ENCODE measurements at places on chromosomes 4 and X.

GRCh38 chr4:82833696-82834313 lies 35.2 kb upstream of the SCD5 start:
- no peak for DNase-seq

- DNase-seq = no peak
These were observed 125.8 kb upstream of the EDNRA start for GRCh38 chr4:147355032-147355656.

DNA sequence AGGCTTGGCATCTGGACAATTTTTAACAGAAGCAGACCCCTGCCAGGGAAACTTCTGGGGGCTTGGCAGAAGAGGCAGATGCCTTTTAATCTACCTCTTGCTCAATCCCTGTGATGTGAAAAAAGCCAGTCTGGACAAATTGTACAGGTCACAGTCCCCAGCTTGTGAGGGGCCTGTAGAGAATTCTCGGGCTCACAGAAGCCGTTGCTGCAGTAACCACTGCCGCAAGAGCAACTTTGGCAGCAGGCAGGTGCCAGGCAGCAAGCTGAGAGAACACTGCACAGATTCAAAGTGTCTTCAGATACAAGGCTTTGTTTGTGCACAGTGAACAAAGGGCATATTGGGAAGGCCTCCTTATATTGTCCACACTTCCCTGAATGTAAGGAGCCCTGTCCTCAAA lies 11.7 kb downstream of the GPKOW start:
- DNase-seq = no peak

- DNase-seq = no peak
These were observed 2.7 kb upstream of the ACOT9 start for GRCh38 chrX:23745786-23746185.

- no peak for DNase-seq
These were observed 368.0 kb downstream of the CCSER1 start for GRCh38 chr4:90495211-90495610.

DNA sequence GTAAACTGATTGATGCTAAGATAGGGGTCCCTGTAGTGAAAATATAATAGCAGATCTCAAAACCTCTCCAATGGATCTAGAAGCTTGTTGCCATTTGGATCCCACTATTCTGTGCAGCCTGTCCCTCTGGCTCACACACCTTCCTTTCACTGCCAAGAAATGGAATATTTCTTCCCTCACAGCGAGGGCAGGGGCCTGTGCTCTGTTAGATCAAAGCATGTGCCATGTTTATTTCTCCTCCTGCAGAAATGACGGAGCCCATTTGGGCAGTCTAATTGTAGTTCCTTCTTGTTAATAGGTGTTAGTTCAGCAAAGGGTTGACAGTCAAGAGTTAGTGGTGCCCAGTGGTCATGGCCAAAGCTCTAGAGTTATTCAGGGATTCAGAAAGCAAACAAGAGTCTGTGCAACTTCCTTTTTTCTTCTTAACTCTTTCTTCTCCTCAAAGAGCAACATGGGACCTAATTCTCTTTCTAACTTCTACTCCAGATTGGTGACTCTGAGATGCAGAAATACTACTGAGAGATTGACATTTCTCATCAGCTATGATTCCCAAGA lies 106.8 kb downstream of the STOX2 start:
- DNase-seq = no peak

DNA sequence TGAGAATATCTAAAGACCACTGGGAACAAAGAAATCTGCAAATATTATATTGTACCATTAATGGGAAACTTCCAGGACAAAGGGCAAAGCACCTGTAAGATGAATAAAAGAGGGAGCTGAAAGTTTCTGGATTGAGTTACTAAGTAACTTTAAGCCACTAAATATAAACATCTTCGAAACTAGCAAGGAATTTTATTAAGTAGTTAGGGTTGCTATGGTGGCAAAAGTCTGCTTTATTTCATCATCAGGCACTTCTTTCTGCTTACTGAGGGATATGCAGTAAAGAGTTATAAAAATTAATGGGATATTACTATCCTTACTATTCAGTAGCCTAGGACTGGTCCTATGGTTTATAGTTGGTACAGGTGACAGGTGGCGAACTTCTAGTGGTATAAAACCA lies 33.0 kb downstream of the SMARCA1 start:
- no peak for DNase-seq

GRCh38 chrX:13091111-13091765 lies 46.8 kb upstream of the FAM9C start:
- DNase-seq = no peak

GRCh38 chr4:738781-739280 lies 33.2 kb downstream of the PCGF3 start:
- DNase-seq = no peak

DNA sequence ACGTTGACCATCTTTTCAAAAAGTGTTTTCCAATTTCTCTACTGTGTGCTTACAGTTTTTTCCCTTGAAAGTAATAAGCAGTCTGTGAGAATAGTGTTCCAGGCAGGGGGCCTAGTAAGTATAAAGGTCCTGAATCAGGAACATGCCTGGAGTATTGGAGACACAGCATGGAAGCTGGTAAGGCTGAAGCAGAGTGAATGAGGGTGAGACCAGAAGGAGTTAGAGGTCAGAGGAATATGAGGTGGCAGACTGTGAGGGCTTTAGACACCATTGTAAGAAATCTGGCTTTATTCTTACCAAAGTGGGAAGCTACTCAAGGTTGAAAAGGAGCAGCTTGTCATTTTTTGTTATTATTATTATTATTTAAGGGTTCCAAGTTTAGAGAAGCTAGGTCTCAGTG lies 107.4 kb downstream of the CT47B1 start:
- no peak for DNase-seq

GRCh38 chr4:94500685-94501084 lies 48.9 kb downstream of the PDLIM5 start:
- DNase-seq = no peak

GRCh38 chrX:154428176-154429171 lies at the start of gene ATP6AP1:
Gene ATP6AP1 (plus strand): TSS chrX:154428677. CDS start chrX:154428693, 16 bp downstream.
- peak; percentile 83 for DNase-seq

DNA sequence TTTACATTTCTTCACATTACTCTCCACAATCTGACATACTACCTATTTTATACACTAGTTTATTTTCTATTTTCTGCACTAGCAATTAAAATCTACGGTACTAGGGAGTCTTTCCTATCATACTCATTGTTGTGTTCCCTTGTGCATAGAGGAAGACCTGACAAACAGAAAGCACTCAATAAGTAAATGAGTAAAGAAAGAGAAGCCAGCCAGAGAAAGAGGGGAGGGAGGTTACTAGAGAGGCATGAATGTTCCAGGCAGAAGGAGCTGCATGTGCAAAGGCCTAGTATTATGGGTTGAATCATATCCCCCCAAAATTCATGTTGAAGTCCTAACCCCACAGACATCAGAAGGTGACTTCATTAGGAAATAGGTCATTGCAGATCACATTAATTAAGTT lies 114.0 kb downstream of the ZAR1 start:
- DNase-seq = no peak

GRCh38 chr4:83369831-83370639 lies 35.4 kb upstream of the HPSE start:
- no peak for DNase-seq

- no peak for DNase-seq
These were observed 229.0 kb upstream of the LCORL start for GRCh38 chr4:18250564-18250963.

- DNase-seq = peak; percentile 34
These were observed 57.7 kb upstream of the UGT2B7 start for GRCh38 chr4:69038582-69038981.

DNA sequence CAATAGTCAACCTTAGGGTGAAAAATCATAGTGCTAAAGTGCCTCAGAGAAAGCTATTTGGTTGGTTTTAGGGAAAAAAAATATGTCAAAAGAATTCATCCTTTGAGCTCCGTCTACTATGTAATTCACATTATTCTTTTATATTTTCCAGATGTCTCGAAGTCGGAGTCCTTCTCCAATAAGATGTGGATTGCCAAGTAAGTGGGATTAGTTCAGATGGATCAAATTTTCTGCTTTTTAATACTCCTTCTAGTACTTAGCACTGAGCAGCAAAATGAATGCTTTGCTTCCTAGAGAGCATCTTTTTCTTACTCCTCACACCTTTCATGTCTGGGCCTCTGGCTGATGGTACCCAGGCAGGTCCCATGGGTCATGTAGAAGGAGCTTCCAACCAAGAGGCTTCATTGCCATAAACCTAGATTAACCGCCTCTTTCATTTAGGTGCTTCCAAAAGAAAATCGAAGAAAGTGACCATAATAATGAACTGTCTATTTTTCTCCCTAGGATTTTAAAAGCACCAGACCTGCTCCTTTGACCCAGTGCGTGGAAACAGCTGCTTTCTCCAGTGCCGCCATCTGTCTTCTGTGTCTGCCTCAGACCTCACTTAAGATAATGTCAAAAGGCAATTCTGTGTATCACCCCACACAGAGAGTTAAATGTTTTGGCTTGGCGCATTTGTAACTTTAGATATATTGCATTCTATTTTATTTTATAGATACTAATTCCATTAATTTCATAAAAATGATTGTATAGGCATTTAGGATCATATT lies 43.5 kb downstream of the SPATA18 start:
- no peak for DNase-seq

DNA sequence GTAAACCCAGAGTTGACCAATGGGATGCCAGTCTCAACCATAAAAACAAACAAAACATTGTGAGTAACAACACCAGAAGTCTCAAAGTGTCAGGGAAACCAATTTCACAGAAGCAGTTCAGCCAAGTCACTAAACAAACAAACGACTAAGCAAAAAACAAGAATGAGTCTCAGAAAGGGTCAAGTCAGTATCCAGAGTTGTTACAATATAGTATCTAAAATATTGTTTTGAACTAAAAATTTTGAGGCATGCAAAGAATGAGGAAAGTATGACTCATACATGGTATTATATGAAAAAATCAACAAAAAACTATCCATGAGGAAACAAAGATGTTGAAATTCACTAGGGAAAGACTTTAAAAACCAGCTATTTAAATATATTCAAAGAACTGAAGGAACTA lies 70.6 kb downstream of the AR start:
- no peak for DNase-seq

DNA sequence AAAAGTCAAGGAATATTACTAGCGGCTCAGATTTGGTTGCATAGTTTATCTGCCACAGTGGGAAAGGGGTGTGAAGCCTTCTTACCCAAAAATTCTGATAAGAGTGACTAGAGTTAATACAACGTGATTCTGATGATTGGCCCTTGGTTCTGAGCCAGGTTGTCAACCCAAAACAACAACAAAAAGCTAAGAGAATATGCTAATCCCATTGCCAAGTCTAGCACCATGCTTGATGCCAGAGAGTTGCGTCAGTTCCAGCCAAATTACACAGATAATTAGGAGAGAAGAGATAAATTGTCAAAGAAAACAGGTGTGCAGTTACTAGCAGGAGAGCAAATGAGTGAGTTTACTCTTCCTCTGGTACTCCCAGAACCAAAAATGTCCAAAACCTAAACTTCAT lies 287.4 kb upstream of the AGA start:
- DNase-seq = no peak

GRCh38 chr4:124879195-124879594 lies 166.7 kb upstream of the ANKRD50 start:
- DNase-seq = no peak

DNA sequence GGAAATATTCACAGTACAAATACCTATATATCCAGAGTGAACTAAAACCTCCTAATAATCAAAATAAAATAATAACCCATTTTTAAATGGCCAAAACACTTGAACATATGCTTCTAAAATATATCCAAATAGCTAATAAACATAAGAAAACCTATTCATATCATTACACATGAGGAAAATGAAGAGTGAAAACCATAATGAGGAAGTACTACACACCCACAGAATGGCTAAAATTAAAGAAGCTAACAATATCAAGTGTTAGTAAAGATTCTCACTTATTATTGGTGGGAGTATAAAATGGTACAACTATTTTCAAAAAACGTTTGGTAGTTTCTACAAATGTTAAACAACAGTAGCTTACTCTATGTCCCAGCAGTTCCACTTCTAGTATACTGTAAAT lies 92.1 kb downstream of the KLHL13 start:
- DNase-seq = no peak

- no peak for DNase-seq
These were observed 11.7 kb downstream of the RPL9 start for GRCh38 chr4:39446842-39447573.

GRCh38 chr4:102535398-102536082 lies 34.4 kb downstream of the NFKB1 start:
- DNase-seq = no peak

DNA sequence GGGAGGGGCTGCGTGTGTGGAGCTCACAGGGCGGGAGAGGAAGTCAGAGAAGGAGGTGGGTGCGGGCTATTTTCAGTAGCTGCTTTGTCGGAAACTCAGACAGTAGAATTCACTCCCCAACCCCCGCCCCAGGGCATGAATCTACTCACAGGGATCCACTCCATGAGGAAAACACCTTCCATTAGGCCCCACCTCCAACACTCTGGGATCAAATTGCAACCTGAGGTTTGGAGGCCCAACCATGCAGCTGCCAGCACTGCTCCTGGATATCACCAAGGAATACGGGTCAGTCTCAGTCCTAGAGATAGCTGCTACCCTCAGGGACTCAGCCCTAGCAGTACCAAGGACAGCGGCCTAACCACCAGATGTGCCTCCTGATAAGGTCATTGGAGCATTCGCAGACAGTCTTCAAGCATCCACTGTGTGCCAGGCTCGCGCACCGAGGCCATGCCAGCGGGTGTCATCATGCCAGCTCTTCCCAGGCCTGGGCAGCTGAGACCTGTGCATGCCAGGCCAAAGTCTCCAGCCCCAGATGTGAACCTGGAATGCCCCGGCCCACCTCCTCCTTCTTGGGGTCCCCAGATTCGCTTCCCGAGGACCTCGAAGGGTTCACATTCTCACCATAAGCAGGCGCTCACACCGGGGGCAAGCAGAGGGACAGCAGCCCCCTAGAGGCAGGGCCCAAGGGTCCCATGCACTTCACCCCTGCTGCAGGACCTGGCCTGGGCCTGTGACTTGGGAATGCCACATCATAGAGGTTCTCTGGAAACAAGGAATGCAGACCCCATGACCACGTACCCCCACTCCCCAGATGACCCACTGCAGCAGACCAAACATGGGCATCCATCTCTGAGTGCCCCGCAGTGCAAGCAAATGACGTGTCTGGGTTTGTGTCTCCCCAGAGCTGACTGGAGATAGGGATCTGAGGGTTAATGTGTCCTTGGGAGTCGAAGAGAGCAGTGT lies 102.3 kb downstream of the ADRA2C start:
- no peak for DNase-seq

- no peak for DNase-seq
These were observed 38.1 kb downstream of the SEC31A start for GRCh38 chr4:82852751-82853285.

- no peak for DNase-seq
These were observed 99.5 kb downstream of the EFHC2 start for GRCh38 chrX:44244008-44244407.

All from A549 (cell line).